Activated CD4-positive, alpha-beta T cell treated with anti-CD3 and anti-CD28 coated beads, Interleukin-2, amount 50 U/mL, for 48 hours (primary cell): ENCODE measurements at places on chromosomes 1 and 21.

DNA sequence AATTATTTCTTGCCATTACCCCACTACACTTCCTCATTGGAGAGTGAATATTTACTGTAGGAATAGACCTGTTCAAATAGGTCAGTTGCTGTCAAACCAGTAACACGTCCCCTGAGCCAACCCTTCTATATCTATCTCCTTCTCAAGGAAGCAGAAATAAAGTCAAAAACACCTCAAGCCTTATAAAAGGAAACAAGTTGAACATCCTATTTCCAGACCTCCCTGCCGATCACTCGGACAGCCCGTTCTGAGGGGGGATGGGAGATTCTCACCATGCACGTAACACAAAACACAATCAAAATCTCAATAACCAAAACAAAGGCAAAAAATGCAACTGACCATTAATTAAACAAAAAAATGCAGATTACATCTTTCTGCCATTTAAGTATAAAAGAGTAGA is 121.5 kb upstream of the KRTAP19-8 start:
- no peak for DNase-seq

DNA sequence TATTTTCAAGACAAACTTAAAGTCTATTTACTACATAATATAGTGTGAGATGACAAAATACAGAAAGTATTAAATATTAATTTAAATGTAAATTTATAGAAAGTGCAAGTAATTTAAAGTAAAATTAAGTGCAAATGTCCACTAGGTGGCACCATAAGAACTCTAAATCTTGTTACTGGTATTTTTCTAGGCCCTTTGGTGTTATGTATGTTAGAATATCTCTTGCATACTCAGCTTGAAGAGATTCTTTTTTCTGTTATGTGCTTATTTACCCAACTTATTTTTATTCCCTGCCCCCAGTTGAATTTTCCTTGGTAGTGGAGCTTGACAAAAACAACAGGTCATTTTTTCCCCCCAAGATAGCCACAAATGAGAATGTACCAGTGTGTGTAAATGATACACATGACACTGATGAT is 71.5 kb downstream of the RPS6KC1 start:
- no peak for DNase-seq

DNA sequence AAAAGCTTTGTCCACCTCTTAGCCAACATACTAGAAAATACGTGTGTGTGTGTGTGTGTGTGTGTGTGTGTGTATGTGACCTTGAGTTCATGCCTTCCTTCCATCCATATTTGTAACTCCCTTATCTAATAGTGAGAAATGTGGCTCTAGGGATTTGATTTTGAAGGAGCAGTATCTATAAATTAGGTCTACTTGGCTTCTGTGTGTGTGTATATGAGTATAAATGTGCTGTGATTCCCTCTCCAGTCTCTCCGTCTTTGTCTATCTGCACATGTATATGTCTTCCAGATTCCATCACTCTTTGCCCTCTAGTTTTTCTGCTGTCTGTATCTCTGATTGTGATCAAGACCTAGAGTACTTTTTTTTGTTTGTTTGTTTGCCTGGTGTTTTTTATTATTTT is 11.9 kb upstream of the NBL1 start:
- DNase-seq: no peak

GRCh38 chr1:212457740-212458338 is 25.1 kb downstream of the NENF start:
- peak; percentile 76 for DNase-seq

DNA sequence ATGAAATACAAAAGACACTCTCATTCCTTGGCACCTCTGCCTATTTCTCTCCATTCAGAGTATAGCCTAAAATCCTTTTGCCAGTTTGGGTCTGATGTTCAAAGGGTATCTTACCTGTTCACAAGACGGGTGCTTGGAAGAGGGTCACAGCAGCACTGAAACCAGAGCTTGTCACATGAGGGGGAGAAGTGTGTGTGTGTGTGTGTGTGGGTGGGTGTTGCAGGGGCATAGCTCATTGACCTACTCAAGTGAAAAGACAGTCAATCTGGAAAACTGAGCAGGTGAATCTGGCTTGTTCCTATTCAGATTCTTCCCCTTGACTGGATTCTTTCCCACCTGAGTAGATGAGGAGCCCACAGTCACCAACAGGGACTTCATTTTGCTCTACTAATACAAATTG is 63.9 kb downstream of the KCTD3 start:
- DNase-seq: no peak

DNA sequence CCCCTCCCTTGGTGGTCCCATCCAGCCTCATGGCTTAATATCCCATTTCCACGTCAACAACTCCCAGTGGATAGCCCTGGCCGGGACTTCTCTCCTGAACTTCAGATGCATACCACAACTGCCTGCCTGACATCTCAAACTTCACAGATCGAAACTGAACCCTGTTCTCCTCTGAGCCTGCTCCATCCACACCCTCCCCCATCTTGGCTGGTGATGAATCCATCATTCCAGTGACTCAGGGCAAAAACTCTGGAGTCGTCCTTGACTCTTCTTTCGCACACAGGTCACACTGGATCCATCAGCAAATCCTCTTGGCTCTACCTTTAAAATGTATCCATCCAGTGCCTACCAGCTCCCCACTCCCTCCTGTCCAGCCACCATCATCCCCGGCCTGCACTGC is 3.9 kb downstream of the TAS1R2 start:
- DNase-seq: no peak

DNA sequence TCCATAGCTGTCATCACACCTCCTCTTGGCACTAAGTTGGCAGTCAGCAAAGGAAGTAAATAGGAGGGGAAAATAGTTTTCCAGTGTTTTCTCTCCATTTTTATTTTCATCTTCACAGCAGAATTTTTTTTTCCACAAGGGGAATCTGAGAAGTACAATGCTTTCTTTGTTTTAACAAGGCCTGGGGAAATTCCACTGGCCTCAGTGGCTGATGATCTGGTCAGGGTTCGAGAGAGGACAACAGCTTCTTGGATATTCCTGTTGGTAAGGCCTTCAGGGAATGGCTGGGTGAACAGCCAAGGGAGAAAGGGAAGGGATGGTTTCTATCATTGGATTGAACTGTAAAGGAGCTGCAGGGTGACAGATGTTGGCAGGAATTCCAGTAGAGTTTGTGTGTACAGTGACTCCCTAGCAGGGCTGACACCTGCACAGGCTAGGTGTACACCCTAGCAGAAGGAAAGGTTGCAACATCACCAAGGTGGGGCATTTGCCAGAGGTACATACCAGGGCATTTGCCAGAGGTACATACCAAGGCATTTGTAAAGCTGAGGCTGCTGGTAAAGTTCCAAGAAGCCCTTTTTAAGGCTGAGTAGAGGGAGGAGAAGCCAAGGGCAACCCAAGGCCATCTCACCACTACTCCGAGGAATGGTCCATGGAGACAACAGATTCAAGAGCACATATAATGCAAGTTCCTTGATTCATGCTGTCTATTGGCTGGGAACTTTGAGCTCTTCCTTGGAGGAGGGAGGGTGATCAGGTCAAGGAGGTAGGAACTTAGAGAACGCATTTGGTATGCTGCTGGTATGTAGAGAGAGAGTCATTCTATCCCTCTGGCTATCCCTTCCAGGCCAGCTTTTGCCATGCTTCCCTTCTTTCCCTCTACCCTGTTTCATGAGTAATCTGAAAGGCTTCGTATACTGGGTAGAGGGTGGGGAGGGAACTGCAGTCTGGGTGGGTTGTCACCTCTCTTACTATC is 3.1 kb downstream of the GJA5 start:
- no peak for DNase-seq
